ENCODE measurements at places on chromosomes 6 and 20.

GRCh38 chr20:64006902-64007301 is 26.0 kb downstream of the PRPF6 start:
- no peak for DNase-seq

GRCh38 chr20:25327521-25328235 is 63.0 kb downstream of the ABHD12 start:
- no peak for DNase-seq

DNA sequence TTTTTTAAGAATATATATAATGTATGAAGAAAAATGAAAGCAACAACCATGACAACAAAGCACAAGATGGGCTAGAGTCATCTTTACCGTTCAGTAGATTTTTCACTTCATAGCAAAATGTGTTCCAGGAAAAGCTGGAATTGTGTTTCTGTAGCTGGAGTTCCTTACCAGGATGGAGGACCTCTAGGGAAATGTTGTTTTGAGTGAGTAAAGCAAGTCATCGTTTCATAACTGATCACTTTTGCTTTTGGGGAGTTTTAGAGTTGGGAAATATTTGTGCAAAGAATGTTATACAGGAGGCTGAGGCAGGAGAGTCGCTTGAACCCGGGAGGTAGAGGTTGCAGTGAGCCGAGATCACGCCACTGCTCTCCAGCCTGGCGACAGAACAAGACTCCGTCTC is 151.6 kb downstream of the SASH1 start:
- DNase-seq: no peak

GRCh38 chr20:17628101-17628841 is 53.8 kb downstream of the RRBP1 start:
- DNase-seq: no peak

DNA sequence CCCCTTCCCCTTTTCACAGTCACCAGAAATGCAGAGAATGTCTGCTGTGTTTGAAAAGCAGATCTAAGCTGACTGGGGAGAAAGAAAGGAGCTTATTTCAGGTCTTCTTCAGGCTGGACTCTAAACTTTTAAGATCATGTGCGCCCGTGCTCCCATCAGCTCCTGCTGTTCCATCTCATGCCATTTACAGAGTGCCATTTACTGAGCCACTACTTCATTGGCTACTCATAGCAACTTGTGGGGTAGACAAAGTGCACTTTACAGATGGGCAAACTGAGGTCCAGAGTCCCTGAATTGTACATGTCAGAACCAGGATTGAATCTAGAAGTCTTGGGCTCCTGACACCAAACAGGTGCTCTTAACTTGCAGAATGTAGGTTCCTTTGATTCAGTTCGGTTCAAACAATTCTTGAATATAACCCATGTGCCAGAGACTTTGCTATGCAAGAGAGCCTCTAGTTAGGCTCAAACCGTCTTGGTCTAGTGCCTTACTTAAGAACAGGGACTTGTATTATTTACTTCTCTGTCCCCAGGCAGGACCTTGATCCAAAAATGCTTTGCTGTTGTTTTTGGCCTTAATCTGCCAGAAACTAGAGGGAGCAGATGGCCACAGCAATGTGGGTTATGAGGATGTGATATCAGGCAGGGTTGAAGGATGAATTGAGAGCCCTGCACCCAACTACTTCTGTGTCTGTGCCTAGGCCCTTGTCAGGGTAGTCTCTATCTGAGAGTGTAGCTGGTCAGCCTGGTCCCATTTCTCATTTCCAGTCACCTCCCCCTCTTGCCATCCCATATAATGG is 56.4 kb downstream of the RALY start:
- no peak for DNase-seq

- no peak for DNase-seq
Observed at GRCh38 chr6:147137986-147138385, 66.2 kb upstream of the STXBP5 start.

GRCh38 chr6:15658181-15658744 is 4.6 kb downstream of the DTNBP1 start:
- no peak for DNase-seq

- no peak for DNase-seq
Observed at GRCh38 chr20:64224351-64225170, 31.0 kb upstream of the PCMTD2 start.

GRCh38 chr6:39561536-39562266 is 163.5 kb downstream of the KIF6 start:
- no peak for DNase-seq

DNA sequence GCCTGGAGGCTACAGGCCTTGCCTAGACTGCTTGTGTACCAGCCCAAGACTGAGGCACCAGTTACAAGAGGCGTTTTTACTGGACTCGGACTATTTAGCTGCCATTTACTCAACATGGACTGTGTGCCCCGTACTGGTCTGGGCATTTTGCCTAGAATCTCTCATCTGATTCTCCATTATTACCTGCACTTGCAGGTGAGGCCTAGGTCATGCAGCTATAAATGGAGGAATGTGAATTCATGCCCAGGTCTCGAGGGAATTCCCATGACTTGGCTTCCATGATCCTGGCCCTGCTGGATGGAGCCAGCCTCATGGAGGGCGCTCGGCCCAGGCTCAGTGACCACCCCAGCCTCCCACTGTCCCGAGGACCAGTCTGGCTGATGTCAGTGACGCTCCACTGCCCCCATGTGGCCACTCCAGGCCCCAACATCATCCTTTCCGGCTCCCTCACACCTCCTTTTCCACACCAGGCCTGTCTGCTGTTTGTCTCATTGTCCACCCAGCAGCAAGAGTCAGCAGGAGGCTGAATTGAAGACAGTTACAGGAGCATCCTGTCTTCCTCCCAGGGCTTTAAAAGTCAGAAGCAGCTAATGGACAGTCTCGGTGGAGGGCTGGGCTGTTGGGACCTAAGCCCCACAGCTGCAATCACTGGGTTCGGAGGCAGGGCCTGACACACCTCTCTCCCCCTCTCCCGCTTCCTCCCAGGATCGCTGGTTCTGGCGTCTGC is 8.7 kb downstream of the MMP24OS start:
- DNase-seq: no peak

GRCh38 chr6:144585217-144585814 is 300.2 kb downstream of the UTRN start:
- peak; percentile 41 for DNase-seq

GRCh38 chr20:43752561-43753301 is 25.9 kb upstream of the GTSF1L start:
- no peak for DNase-seq

DNA sequence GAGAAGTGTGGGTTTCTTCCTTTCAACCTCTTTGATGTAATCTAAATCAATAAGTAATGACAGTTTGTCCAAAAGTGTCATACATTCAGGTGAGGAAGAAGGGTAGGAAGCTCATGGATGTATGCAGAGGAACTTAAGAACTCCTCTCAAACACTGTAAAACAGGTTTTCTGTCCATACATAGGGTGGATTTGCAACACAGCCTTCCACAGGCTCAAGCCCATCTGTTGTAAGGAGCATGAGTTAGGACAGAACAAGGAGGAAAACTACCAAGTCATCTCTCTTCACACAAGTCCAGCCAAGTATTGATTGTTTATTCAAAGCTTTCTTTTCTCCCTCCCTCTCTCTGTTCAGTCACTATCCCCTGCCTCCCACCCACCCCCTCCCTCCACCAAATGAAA is 49.0 kb upstream of the CDYL start:
- DNase-seq: no peak

- no peak for DNase-seq
Observed at GRCh38 chr6:4178737-4179333, 43.5 kb upstream of the ECI2 start.

DNA sequence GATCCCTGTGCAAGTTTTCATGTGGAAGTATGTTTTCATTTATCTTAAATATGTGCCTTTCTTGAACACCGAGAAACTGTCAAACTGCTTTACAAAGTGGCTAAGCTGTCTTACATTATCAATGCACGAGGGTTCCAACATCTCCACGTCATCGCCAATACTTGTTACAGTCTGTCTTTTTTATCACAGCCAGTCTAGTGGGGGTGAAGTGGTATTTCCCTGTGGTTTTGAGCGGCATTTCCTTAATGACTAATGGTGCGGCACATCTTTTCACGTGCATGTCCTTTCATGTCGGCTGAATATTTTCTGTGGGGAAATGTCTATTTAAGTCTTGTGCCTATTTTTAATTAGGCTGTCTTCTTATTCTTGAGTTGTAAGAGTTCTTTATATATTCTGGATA is 280.4 kb downstream of the FOXC1 start:
- DNase-seq: no peak

GRCh38 chr6:12363651-12364381 is 73.7 kb downstream of the EDN1 start:
- no peak for DNase-seq

DNA sequence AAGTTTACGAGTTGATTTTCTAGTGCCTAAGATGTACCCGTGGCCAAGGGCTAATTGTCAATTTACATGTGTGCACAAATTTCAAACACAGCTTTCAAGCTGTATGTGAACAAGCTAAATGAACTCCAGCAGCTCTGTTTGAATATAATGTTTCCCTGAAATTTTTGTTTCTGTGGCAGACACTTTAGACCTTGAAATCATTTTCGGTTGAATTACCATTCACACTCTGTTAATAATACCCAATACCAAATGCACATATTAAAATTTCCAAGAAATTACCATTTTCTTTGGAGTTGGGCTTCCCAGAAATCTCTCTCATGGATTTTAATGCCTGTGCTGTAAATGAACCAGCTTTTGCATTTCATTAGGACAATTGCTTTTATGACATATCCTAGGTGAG is 506.1 kb upstream of the ID4 start:
- DNase-seq: no peak

DNA sequence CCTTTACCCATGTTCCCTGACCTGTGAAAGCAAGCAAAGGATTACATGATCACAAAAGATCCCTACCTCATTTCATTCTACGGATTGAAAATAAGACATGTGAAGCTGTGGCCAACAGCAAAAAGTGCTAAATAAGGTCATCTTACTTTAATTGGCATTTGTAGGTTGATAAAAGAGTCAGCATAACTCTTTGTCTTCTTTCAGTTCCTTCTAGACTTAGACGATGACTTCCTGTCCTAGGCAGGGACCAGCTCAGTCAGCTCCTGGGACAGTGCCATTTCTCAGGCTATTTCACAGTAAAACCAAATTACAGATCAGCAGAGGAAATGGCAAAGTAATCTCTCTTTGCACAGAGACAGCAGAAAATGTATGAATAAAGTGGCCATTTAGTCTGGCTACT is 480.7 kb downstream of the RFPL4B start:
- DNase-seq: no peak

GRCh38 chr20:57977569-57977968 is 250.9 kb downstream of the ANKRD60 start:
- DNase-seq: no peak

DNA sequence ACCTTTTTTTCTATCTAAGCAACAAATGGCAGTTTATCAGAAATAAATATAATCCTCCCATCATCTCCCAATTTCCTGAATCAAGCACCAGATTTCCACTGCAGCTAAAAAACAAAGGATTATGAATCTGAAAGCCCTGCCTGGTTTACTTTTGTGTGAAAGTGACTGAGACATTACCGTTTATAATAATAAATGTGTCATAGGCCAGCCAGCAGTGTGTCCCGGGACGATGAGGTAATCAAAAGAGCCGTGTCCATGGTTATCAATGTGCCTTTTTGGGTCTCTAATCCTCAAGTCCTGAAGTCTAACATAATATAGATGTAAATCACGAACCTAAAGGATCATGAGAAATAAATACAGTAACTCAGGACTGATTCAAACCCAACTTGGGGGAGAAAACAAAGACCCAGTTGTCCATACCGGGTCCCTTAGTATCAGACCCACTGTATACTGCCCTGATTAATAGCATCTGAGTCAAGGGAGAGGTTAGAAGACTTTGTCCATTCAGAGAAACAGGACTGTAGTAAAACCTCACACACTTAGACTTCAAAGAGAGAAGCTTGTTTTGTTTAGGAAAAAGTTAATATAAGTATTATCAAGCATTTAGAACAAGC is 149.1 kb downstream of the SASH1 start:
- DNase-seq: no peak

GRCh38 chr6:72826744-72827438 is 205.0 kb downstream of the KCNQ5 start:
- DNase-seq: no peak

DNA sequence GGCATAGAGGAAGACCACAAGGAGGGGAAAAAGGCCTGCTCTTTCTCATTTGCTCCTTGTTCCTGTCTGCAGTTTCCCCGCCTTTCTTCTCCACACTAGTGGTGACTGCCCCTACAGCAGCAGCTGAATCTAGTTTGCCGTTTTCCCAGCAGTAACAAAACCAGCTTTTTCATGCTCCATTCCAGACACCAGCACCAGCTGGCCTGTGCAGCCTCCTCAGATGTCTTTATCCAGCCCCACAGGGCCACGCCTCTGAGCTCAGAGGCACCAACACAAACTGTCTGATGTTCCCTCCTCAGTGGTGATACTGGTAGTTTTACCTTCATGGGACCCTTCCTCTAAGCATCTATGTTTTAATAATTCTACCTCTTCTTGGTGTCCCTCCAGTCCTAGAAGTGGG is 70.4 kb upstream of the SLC24A3 start:
- no peak for DNase-seq

- no peak for DNase-seq
Observed at GRCh38 chr6:161547617-161548016, 273.8 kb upstream of the AGPAT4 start.

- DNase-seq: no peak
Observed at GRCh38 chr20:49685809-49686208, 27.9 kb downstream of the B4GALT5 start.

- DNase-seq: no peak
Observed at GRCh38 chr20:8812817-8813216, 256.1 kb upstream of the PLCB4 start.

- DNase-seq: no peak
Observed at GRCh38 chr20:5192570-5193431, 66.0 kb downstream of the CDS2 start.

- DNase-seq: no peak
Observed at GRCh38 chr6:27161946-27162603, 85.4 kb upstream of the PRSS16 start.

DNA sequence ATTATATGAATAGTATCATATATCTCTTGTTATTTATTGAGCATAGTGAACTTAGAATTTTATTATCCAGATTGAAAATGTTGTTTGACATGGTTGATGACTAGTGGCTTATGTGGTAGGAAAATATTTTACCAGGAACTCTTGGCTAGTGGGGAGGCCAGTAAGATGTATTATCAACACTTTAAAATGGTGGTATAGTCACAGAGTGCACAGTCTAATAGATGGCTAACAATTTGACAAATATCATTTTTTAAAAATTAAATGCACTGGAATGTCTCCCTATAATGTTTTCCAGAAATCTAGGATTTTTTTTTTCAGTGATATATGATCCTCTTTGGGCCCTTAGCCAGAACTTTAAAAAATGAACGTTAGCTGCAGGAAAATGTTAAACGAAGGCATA is 26.9 kb upstream of the EYA4 start:
- no peak for DNase-seq

GRCh38 chr6:170040115-170040500 is 250.8 kb downstream of the DLL1 start:
- no peak for DNase-seq

- DNase-seq: no peak
Observed at GRCh38 chr6:15966000-15966520, 162.8 kb upstream of the MYLIP start.

DNA sequence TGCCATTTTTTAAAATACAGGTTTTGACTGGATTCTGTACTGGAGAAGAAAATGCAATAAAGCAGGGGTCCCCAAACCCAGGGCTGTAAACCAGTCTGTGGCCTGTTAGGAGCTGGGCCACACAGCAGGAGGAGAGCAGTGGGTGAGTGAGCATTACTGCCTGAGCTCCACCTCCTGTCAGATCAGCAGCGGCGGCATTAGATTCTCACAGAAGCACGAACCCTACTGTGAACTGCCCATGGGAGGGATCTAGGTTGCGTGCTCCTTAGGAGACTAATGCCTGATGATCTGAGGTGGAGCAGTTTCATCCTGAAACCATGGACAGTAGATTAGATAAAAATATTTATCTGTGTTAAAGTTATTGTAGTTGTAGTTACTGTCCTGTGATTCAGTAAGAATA is 21.1 kb upstream of the FBXO9 start:
- DNase-seq: no peak

Data from Jurkat, Clone E6-1 (cell line).